Neural progenitor cell (in vitro differentiated cells): ENCODE measurements at places on chromosomes 4 and X. TPM values are rescaled to one million over a fixed set of nuclear protein-coding genes. Genes with fewer than 3 reads are reported as not detected.
A peak's percentile ranks its signal among the peaks of the same experiment; 100 is the strongest.

DNA sequence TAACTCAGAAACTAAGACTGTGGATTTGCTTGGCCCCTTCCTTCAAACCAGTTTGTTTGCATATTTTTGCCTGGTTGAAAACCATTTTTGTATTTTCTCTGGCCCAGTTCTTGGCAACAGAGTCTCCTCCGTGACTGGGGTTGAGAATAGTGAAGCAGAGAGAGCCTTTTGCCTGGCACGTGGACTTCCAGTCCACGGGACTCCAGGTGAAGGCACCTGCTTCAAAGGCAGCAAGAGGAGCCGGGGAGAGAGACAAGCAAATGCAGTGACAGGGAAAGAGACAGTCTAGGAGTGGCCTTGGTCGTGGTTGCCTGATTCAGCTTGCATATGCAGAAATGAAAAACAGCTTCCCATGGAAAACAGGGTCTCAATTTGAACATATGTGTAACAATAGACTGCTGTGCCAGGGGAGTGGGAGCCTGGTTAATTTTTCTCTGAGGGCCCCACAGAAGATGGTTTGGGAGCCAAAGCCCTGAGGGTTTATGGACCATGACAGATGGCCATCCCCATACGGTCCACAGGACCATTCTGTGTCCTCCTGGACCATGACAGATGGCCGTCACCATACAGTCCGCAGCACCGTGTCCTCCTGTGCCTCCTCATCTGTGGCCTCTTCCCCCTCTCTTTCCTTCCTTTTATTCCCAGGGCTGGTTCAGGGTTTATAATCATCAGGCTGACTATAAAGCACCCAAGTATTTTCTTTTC is 272.2 kb upstream of the RASGEF1B start:
- H3K27me3 ChIP-seq: no peaks in the 10 kb centered on the region
- no peak overlapping the region for H3K4me3 ChIP-seq
- H3K27ac ChIP-seq: no peak overlapping the region
- no peak for DNase-seq

GRCh38 chrX:103586659-103587058 is 1.3 kb downstream of the TCEAL4 start:
- H3K36me3 ChIP-seq: no peaks in the 10 kb centered on the region
- DNase-seq: no peak
- H3K4me3 ChIP-seq: peak overlapping the region; percentile 76
- no peaks in the 10 kb centered on the region for H3K4me1 ChIP-seq

GRCh38 chr4:2313366-2313765 is 51.5 kb upstream of the MXD4 start:
- H3K27ac ChIP-seq: no peak overlapping the region
- no peak overlapping the region for H3K4me3 ChIP-seq
- no peak for DNase-seq
- H3K36me3 ChIP-seq: no peaks in the 10 kb centered on the region

- peaks cover 6% of the 10 kb centered on the region for H3K4me1 ChIP-seq
- no peak for DNase-seq
- H3K36me3 ChIP-seq: no peaks in the 10 kb centered on the region
- no peak overlapping the region for H3K27ac ChIP-seq
Observed at GRCh38 chr4:154415313-154415712, 76.3 kb downstream of the DCHS2 start.

- no peaks in the 10 kb centered on the region for H3K27me3 ChIP-seq
- no peak for DNase-seq
- no peak overlapping the region for H3K4me3 ChIP-seq
- no peak overlapping the region for H3K27ac ChIP-seq
- H3K36me3 ChIP-seq: no peaks in the 10 kb centered on the region
Observed at GRCh38 chr4:178165251-178165950, 723.2 kb upstream of the AGA start.

Gene JAKMIP1
- total RNA-seq: 5.1 and 5.5 TPM in 2 replicates

- no peak overlapping the region for H3K4me3 ChIP-seq
- no peaks in the 10 kb centered on the region for H3K4me1 ChIP-seq
- H3K36me3 ChIP-seq: no peaks in the 10 kb centered on the region
- DNase-seq: no peak
- peaks cover 5% of the 10 kb centered on the region for H3K27me3 ChIP-seq
Observed at GRCh38 chr4:70681704-70682103, 6.6 kb upstream of the UTP3 start.

DNA sequence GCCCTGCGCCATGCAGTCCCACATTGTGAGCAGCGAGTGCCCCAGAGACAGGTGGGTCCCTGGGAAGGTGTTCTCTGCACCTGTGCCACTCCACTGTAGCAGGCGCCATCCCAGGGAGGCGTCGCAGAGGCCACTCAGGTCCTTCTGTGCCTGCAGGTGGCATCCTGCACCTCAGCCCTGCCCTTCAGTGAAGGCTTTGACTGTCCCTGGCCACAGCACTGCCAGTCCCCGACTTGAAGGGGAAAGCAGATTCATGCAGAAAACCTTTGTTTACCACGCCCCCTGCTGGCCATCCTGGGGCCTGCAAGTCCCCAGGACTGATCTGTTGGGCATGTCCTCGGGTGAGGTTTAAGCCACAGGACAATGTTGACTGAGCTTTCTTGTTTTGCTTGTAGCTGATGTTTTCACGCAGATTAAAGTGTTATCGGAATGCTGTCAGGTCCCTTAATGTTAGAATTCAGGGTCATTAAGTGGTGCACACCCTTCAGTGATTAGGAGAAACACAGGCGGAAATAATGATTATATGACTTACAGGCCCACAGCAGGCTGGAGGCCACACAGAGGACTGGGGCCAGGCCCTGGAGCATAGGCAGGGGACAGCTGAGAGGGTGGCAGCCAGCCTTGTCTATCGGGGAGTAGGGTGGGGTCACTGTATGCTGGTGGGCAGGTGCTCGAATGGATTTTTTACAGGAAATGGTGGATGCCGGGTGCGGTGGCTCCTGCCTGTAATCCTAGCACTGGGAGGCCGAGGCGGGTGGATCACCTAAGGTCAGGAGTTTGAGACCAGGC is 5.0 kb downstream of the TACC3 start:
- no peaks in the 10 kb centered on the region for H3K27me3 ChIP-seq
- peak; percentile 91 for DNase-seq
- H3K4me3 ChIP-seq: no peak overlapping the region
- no peak overlapping the region for H3K27ac ChIP-seq
- peaks cover 4% of the 10 kb centered on the region for H3K36me3 ChIP-seq

DNA sequence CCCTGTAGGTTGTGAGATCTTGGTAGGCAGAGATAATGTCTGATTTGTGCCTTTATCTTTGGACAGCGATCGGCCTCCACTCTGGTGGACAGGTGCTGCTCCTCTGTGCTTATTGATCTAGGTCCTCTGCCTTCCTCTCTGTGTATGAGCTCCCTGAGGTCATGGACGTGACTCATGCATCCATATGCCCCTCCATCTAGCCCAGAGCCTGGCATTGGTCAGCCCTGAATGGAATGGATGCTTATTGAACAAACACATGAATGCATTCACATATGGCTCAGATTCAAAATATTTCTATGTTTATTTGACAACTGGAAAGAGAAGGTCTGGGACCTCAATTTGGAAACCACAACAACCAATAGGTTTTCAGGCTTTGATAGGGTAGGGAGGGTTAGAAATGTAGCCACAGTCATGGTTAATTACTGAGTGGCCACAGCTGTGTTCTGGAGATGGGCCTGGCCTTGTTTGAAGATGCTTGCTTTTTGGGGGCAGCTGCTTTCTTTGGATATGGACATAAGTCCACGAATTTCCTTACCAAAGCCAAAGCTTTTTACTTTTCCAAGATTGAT is 76.2 kb downstream of the SEL1L3 start:
- peaks cover 6% of the 10 kb centered on the region for H3K4me1 ChIP-seq
- no peak overlapping the region for H3K4me3 ChIP-seq
- H3K27ac ChIP-seq: no peak overlapping the region
- DNase-seq: no peak
- H3K27me3 ChIP-seq: no peaks in the 10 kb centered on the region

Gene CXCL3
- 1.5 and 2.0 TPM in 2 replicates for total RNA-seq

DNA sequence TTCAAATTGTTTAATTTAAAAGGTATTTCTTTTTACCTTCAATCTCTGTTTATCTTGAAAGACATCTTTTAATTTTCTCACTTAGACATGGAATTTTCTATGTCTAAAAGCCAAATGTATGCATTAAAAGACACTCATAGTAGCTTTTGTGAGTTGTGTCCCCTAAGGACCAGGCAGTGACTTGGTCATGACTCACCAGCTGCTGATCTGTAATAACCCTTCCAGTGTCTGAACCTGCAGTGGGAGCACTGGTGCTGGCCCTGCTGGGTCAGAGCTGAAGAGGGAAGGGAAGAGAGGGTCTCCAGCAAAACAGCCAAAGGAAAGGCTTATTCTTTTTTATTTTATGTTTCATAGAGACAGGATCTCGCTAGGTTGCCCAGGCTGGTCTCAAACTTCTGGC is 31.1 kb upstream of the SH3D19 start:
- DNase-seq: no peak
- no peak overlapping the region for H3K27ac ChIP-seq
- H3K27me3 ChIP-seq: no peaks in the 10 kb centered on the region
- H3K4me1 ChIP-seq: no peaks in the 10 kb centered on the region
- no peak overlapping the region for H3K4me3 ChIP-seq

DNA sequence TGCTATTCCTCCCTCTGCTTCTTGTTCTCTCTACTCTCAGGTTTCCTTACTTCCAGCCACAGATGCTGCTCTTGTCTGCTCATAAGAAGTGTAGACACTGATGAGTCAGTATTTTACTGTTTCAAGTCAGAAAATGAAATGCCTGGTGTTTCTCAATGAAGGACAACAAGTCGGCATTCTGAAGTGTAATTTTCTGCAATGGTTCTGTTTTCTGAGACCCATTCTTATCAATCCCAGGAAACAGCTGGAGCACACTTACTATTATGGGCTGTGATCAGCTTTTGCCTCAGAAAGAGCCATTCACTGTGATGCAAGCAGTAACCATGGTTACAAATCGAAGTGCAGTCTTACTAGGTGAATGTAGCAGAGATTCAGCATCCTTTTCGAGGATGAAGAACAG is 42.0 kb downstream of the SLC4A4 start:
- H3K4me3 ChIP-seq: no peak overlapping the region
- DNase-seq: no peak
- H3K27me3 ChIP-seq: no peaks in the 10 kb centered on the region
- no peaks in the 10 kb centered on the region for H3K36me3 ChIP-seq
- no peaks in the 10 kb centered on the region for H3K4me1 ChIP-seq

Gene ADGRL3
- 70.0 and 93.6 TPM in 2 replicates for total RNA-seq

Gene MPP1
- 0.28 TPM in 1 of 2 replicates, not detected in the other for total RNA-seq

DNA sequence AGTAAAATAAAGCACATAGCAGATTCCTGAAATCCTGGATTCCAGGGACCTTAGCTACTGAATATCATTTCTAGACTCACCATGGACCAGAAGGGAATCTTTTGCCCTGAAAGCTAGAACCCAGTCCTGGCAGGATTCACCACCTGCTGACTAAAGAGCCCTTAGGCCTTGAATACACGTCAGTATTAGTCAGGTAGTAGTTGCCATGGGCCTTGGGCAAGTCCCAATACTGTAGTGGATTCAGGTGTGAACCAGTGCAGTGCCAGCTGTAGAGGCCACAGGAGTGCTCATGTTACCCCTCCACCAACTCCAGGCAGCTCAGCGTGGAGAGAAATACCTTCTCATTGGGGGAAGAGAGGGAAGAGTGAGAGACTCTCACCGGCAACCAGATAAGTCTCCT is 64.1 kb upstream of the UBQLN2 start:
- no peaks in the 10 kb centered on the region for H3K4me1 ChIP-seq
- H3K27me3 ChIP-seq: no peaks in the 10 kb centered on the region
- no peak overlapping the region for H3K27ac ChIP-seq
- no peak overlapping the region for H3K4me3 ChIP-seq

Gene ITIH6
- total RNA-seq: 0.03 TPM in 1 of 2 replicates, not detected in the other

DNA sequence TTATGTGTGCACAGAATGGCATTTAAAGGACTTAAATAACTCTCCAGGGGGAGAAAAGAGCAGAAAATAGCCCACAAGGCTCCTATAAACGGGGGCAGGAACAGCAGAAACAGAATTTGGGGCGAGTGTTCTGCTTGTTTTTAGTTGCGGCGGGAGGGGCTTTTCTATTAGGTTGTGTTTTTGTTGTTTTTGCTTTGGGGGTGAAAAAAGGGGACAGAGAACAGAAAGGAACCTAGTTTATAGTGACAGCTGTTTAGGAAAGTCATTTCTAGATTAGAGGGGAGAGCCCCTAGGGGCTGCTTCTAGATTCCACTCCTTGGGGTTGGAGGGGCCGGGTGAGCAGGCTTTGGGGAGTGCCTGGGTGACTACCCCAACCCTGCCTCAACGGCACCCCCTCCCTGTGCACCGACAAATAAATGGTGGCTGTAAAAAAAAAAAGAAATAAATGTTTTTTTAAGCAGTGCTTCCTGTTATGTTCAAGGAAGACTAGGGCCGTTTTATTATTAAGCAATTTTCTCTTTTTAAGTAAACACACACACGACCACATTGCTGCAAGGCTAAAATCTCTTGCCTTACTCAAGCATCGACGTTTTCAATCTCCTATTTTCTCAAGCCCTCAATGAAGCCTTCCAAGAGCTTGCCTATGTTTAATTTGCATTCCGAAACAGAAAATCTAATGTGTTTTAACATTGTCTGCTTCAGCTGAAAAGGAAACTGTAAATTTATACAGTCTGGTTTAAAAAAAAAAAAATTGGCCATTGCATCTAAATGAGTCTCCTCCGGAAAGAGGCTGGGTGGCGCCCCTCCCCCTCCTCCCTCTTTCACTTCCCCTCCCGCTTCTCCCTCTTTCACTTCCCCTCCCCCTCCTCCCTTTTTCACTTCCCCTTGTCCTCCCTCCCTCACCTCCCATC is 123.3 kb upstream of the TBL1X start:
- no peak overlapping the region for H3K4me3 ChIP-seq
- DNase-seq: peak; percentile 47
- no peaks in the 10 kb centered on the region for H3K27me3 ChIP-seq
- H3K36me3 ChIP-seq: no peaks in the 10 kb centered on the region
- peaks cover 11% of the 10 kb centered on the region for H3K4me1 ChIP-seq

DNA sequence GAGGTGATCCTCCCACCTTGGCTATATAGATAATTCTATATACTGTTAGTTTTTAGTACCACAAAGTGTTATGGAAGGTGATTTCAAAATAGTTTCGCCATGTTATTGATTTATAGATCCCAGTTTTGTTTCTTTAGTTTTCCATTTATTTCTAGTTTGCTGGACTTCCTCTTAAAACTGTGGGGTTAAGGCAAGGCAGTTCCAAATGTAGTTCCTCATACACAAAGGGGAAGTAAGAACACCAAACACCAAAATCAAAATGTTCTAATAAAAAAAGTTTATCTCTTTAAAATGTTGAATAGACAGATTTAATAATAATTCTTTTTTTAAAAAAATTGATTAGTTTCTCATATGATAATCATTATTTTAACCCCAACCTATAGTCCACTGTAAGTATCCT is 6.8 kb upstream of the CISD2 start:
- no peak overlapping the region for H3K27ac ChIP-seq
- no peak for DNase-seq
- peaks cover 5% of the 10 kb centered on the region for H3K4me1 ChIP-seq
- H3K27me3 ChIP-seq: no peaks in the 10 kb centered on the region
